ENCODE measurements at places on chromosomes 4 and X. TPM values are rescaled to one million over a fixed set of nuclear protein-coding genes. Genes with fewer than 3 reads are reported as not detected.

- peak; percentile 66 for DNase-seq
Measured at GRCh38 chrX:152904151-152905080, 6.5 kb downstream of the ZNF185 start.

GRCh38 chrX:130110379-130111219, at the start of gene ELF4:
Gene ELF4, minus strand, starts transcription at chrX:130110497. Its CDS starts 29,167 bp downstream, at chrX:130081330.
- no peak for DNase-seq

DNA sequence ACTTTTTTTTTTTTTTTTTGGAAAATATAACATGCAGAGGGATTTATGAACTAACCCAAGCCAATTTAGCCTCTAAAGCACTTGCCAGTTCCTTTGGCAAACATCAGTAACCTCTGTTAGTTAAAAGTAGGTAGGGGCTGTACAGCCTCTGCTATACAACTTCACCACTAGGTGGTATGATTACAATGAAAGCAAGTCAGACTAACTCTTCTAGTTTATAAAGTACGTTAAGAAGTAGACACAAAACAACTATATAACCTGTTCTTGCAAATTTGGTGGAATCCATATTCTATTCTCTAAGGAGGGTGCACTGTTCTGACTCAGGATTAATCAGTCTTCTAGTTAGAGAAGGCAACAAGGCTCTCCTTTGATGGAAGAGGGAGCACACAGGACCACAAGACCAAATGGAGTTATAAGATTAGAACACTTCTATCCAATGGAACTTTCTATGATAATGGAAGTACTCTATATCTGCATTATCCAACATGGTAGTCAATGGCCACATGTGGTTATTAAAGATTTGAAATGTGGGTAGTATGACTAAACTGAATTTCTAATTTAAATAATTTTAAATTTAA, 12.8 kb downstream of the AIMP1 start:
- peak; percentile 33 for DNase-seq

The FOXR2 gene
- total RNA-seq: 0.07 TPM

The ODAPH gene
- not detected for total RNA-seq

Data from A172 (cell line).